Right ventricle myocardium superior (tissue), 1 donor: ENCODE measurements at places on chromosomes 13 and 19. TPM values are rescaled to one million over a fixed set of nuclear protein-coding genes. Genes with fewer than 3 reads are reported as not detected.
A peak's percentile ranks its signal among the peaks of the same experiment; 100 is the strongest.

The HS6ST3 gene
- 0.56 TPM for total RNA-seq

The DLL3 gene
- not detected for total RNA-seq

The CARS2 gene
- total RNA-seq: 55.3 TPM

The TEX26 gene
- total RNA-seq: not detected

The OR4F17 gene
- total RNA-seq: not detected

The ZNF835 gene
- 5.6 TPM for total RNA-seq

The ADAMTS10 gene
- total RNA-seq: 9.1 TPM

The RINL gene
- 6.3 TPM for total RNA-seq

- no peak for DNase-seq
These were observed 1.7 kb downstream of the PRR12 start for GRCh38 chr19:49592486-49593232.

DNA sequence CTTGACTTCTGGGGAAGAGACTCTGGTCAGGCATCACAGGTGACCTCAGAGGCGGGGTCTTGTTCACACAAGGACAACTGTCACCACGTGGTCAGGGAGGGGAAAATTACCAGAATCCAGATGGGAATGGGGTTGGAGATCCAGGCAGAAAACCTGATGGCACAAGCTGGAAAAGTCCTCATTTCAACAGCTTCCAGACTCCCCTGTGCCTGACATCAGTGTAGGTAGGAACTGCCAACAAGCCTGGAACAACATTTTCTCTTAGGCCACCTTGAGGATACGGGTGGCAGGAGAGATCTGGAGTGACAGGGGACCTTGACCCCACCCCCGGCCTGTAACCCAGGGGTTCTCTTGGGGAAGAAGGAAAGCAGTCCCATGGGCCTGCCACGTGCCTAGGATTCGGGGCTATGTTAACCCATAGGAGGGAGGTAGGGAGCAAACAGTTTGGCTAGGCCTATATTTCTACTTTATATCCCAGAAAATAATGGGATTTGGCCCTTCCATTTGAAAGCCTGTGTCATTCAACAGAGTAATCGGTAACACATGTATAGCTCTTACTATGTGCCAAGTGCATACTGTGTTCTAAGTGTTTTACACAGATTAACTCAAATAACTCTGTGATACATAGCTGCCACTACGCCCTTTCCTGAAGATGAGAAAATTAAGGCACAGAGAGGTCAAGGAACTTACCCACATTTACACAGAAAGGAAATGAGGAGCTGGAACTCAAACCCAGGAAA is 44.9 kb upstream of the C13orf42 start:
- DNase-seq: no peak

GRCh38 chr13:48275507-48275906 is 28.0 kb upstream of the RB1 start:
- no peak for DNase-seq

- no peak for DNase-seq
These were observed 291.8 kb downstream of the KCTD12 start for GRCh38 chr13:76594435-76594834.

DNA sequence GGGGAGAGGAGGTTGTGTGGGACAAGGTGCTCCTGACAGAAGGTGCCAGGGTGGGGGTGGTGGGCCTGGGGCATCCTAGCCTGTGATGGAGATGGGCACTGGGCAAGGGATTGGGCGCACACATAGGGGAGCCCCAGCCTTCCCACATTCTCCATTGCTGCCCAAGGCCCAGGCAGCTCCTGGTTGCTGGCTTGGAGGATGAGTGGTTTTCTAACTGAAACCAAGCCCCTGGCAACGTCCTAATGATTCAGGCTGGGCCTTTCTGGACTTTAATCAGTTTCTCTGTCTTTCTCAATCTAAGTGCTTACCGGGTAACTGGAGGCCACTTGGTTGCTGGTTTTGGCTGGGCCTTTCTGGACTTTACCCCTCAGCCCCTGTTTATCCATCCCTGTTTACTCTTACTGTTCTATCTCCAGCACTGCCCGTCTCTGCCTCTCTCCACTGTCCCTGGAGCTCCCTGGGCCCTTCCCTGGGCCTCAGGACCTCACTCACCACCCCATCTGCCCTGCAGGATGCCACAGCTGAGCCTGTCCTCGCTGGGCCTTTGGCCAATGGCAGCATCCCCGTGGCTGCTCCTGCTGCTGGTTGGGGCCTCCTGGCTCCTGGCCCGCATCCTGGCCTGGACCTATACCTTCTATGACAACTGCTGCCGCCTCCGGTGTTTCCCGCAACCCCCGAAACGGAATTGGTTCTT is 354 bp downstream of the CYP4F3 start:
- no peak for DNase-seq

DNA sequence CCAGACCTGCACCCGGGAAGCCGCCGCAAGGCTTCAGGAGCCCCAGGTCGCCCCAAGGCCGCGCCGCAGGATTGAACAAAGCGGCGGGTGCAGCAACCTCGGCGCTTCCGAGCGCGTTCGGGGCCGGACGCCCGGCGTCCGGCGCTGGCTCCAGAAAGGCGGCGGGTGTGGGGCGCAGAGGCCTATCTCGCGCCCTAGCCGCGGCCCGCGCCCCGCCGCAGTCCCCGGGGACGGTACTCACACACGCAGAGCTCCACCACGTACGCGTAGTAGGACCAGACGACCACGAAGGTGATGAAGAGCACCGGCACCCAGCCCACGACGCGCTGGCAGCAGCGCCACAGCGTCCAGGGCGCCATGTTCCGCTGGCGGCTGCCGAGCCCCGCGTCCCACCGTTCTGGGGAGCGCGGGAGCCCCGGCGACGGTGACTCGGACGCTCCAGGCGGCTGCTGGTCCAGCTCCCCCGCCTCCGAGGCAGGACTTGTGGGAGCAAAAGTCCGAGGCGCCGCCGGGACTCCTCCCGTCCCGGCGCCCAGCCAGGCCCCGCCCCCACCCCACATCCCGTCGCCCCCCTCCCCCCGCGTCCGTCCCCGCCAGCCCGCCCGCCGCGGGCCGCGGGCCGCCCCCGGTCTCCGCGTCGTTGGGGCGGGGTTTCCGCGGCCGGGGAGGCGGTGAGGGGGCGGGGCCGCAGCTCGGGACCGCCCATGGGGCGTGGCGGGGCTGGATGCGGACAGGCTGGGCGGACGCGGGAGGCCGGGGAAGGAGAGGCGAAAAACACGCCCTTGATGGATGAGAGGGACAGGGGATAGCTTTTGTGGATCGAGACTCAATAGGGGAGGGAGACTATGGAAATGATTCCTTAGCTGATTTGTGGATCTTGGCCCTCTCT is at the start of gene ZDHHC20:
ZDHHC20 (minus strand) TSS at position 491 of the 889 bp plus-strand sequence; CDS start at position 359, 132 bp downstream.
- peak; percentile 94 for DNase-seq

GRCh38 chr13:40433577-40433976 is 232.9 kb downstream of the FOXO1 start:
- no peak for DNase-seq

GRCh38 chr13:110012102-110012739 is 225.8 kb upstream of the IRS2 start:
- no peak for DNase-seq

- no peak for DNase-seq
These were observed 316.2 kb upstream of the HTR2A start for GRCh38 chr13:47213047-47213446.

DNA sequence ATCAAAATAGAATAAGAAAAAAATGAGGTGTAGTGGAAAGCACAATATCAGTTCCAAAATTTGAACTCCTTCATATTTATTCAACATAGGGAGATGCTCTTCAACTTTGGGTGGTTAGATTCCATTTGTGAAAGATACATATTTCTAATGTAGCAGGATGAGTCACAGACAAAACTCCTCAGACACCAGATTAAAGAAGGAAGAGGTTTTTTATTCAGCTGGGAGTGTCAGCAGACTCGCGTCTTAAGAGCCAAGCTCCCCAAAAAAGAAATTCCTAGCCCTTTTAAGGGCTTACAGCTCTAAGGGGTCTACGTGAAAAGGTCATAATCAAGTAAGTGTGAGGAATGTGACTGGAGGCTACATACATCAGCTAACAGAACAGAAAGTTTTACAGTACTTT is 6.8 kb upstream of the ZNF765 start:
- no peak for DNase-seq

GRCh38 chr19:34904664-34905527 is 21.8 kb upstream of the ZNF30 start:
- DNase-seq: no peak

DNA sequence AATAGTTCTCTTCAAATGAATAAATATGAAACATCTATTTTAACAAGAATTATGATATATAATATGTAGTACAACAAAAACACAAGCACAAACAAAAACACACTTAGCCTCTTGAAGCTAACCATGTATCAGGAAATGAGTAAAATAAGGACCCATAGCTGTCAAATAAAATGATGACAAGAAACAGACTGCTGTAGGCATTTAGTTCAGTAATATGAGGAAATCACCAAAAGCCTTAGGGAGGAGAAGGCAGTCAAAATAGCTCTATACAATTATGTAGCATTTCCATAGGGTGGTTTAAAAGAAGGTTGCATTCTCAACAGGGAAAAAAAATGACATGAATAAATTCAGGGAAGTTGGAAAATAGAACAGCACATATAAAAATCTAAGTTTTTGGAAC is 163.4 kb downstream of the PCDH20 start:
- DNase-seq: no peak

GRCh38 chr19:31517224-31518180 is 168.3 kb upstream of the TSHZ3 start:
- DNase-seq: no peak

DNA sequence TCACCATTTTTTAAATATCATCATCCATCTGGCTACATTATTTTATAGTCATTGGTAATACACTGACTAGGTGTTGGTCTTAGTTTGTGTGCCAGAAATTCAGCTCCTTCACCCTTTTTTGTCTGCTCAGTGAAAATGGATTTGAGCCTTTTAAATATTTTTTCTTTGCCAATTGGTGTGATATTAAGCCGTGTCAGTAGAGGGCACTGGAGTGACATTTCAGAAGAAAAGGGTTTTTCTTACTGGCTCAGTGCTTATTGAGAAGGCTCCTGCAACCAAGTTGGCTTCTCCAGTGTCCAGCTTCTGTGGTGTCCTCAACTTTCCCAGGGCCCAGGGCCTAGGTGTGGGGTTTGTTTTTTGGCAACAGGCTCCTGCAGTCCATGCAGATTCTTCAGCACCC is 546.6 kb downstream of the DACH1 start:
- DNase-seq: no peak

GRCh38 chr13:77409412-77409811 is 82.5 kb upstream of the MYCBP2 start:
- no peak for DNase-seq

DNA sequence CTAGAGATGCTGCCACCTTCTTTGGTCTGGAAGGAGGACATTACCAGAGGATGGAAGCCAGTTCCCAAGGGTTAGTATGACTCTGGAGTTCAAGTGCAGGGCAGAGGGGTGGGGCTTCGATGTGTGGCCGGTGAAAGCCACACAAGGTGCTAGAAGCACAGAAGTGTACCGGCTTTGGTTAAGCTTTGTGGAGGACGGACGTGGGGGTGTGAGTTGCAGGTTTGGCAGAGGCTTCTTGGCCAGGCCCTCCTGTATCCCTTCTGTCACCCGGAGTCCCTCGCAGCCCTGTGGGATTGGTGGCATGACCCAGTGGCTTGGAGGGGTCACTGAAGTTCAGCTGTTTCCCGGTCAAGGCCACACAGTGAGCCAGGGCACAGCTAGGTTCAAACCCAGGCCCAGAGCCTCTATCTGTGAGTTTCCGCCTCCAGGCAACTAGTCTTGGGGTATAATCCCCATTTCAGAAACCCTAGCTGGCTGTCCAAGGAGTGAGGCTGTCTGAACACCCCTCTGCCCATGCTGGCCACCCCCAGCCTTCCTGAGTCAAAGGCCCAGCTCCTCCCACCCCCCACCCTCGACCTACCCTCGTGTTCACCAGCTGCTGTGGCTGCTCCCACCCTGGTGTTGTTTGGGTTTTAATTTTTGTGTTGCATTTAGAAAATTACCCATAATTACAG is 4.6 kb upstream of the SSBP4 start:
- DNase-seq: peak; percentile 60
